ENCODE measurements at places on chromosomes 1 and 21.
A peak's percentile ranks its signal among the peaks of the same experiment; 100 is the strongest.

- no peak for DNase-seq
Observed at GRCh38 chr1:16073490-16074119, at the start of gene FAM131C. FAM131C (minus strand) TSS chr1:16073651; CDS start chr1:16073442, 209 bp downstream.

- DNase-seq: no peak
Observed at GRCh38 chr1:160547422-160547821, 24.4 kb upstream of the SLAMF6 start.

DNA sequence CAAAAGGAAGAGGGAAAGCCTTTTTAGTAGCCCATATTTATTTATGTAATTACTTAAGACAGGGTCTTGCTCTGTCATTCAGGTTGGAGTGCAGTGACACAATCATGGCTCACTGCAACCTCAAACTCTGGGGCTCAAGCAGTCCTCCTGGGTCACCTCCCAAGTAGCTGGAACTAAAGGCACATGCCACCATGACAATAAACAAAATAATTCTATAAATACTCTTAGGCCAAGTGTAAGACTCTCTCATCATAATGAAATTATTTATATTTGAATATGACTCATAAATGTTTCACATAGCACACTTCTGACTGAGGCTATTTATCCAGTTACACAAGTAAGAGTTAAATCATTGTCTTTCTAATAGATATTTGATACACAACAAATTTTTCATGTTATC, 314.7 kb downstream of the AMY1C start:
- no peak for DNase-seq

- DNase-seq: no peak
Observed at GRCh38 chr1:12769976-12770505, 3.5 kb upstream of the PRAMEF12 start.

- DNase-seq: no peak
Observed at GRCh38 chr1:45216200-45216541, 9.8 kb upstream of the ZSWIM5 start.

DNA sequence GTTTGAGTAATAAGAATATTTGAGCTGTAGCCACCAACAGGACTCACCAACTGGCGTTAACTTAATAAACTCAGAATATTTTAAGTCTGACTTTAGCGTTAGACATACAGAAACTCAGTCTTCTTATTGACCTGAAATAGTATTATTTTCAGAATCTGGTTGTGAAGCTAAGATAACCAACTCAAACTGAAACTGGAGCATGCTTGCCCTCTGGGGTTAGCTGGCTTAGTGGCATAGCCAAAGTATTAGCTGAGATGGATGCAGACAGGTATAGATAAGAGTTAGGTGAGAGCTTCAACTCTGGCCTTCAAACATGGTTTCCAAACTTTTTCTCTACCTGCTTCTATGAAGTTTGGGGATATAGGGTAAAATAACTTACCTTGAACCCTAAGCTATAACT, 40.5 kb downstream of the AMY1C start:
- no peak for DNase-seq

DNA sequence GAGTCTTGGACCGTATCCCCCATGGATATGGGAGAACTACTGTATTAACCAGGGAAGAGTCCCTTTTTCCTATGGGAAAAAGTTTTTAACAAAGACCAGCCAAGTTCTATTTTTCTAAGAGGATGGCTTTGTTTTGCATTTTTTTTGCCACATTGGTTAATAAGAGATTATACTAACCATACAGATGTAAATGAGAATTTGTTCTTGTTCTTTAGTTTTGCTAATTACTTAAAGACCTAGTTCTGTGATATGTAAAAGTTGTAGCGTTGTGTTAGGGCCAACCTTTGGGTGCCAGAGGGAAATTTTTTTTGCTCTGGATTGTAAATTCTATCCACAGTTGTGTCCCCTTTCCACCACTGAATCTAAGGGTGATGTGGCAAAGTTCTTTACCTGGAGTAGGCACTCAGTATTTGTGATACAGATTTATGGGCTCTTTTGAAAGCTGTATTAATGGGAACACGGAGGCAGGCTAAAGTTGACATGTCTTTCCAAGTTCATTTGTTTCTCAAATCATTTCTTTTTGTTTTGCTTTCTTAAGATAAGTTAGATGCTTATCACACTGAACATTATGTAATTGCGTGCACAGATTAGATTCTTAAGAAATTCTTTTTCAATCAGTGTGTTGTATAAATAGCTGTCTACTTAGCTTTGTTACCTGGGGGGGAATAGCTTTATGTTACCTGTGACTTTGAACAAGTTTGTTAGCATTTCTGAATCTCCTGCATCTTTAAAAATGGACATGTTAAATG, 2.9 kb downstream of the SOAT1 start:
- no peak for DNase-seq

- peak; percentile 1 for DNase-seq
Observed at GRCh38 chr1:98732985-98733781, 71.7 kb downstream of the SNX7 start.

DNA sequence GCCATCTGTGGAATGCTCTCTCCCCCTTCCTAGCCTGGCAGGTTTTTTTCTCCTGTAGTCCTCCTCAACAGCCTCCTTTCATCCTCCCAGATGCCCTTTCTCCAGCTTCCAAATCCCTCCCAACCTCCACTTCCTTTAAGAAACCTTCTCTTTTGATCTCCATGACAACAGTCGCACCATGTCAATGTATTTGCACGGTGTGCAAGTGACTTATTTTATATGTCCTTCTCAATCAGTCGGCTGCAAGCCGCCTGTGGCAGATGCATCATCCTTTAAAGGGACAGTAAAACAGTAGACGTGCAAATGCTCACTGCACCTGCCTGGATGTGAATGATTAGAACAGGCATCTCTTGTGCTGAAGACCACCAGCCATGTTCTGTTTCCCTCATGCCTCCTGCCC, 285.2 kb downstream of the PCP4 start:
- no peak for DNase-seq
